ENCODE measurements at places on chromosomes 6 and 20. TPM values are rescaled to one million over a fixed set of nuclear protein-coding genes. Genes with fewer than 3 reads are reported as not detected.

- no peak for DNase-seq
These were observed 105.9 kb downstream of the GRM4 start for GRCh38 chr6:34039943-34040342.

GRCh38 chr6:64459411-64459944 is 823.9 kb downstream of the PHF3 start:
- DNase-seq = peak; percentile 4

- no peak for DNase-seq
These were observed 39.0 kb upstream of the SLC23A2 start for GRCh38 chr20:5040345-5040744.

ZC2HC1B gene
- not detected for polyA plus RNA-seq

SLC32A1 gene
- not detected for polyA plus RNA-seq

PSMB9 gene
- polyA plus RNA-seq = 11.0 TPM

TRIM15 gene
- polyA plus RNA-seq = not detected

GABRR1 gene
- polyA plus RNA-seq = not detected

Data from cardiac muscle cell (in vitro differentiated cells and primary cell).